Activated naive CD4-positive, alpha-beta T cell (primary cell): ENCODE measurements at places on chromosomes 5 and 9.

DNA sequence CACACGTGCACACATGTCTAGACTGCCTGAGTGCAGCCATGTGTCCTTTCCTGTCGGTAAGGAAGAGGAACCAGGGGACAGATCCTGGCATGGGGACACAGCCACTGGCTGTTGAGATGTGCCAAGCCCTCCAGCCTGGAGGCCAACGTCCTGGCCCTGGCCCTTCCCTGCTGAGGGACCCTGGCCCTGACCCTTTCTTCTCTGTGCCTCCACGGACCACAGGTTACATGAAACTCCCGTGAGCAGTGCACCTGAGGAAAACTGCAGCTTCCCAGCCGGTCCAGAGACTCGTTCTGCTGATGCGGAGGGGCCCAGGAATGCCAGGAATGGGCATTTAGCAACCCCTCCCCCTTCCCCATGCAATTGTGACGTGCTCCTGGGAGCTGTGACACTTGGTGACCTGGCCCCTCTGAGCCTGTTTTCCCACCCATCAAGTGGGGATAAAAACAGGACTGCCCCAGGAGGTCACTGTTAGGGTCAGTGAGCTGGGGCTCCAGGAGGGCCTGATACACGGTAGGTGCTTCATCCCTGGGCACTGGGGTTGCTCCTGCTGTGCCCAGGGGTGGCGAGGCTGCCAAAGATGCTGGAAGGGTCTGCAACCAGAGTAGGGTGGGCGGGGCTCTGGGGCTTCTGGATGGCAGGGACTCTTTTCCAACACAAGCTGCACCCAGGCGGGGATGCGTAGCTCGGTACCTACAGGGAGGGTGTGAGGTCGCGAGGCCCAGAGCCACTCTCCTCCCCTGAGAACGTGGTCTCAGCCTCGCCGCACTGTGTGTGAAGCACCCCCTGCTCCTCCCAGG lies 151.5 kb downstream of the C9orf50 start:
- DNase-seq = no peak

DNA sequence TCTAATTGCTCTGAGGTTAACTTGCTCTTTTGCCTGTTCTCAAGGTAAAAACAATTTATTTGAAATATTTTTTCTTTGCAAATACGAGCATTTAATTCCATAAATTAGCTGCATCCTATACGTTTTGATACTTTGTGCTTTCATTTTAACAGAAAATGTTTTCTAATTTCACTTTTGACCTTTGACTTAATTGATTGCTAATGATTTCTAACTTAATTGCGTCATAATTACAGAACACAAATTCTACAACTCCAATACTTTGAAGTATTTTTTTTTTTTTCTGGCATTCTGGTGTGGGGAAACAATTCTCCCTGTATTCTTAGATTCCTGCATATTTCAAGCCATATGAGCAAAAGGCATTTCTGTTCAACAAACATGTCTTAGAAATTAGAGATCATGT lies 134.0 kb downstream of the ISOC1 start:
- DNase-seq = no peak

- DNase-seq = no peak
Measured at GRCh38 chr5:67283988-67284487, 87.4 kb upstream of the CD180 start.

DNA sequence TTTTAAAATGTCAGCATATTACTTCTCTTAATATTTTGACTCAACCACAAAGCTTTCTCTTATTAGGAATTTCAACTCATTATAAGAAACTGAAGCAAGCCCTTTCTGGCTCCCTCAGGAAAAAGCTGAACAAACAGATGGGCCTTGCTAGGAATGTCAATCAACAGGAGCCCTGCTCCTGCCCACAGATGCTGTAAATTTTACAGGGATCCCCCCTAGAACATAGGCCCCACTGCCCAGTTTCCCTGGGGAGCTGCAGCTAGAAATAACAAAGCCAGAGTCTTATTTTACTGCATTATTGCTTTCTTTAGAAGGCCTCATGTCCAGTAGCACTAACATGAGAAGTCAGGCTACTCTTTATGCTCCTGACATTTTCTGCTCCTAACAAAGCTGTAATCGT lies 103.8 kb downstream of the PCSK1 start:
- no peak for DNase-seq

- no peak for DNase-seq
Measured at GRCh38 chr5:155332618-155333017, 319.1 kb downstream of the KIF4B start.

- no peak for DNase-seq
Measured at GRCh38 chr5:73093943-73094342, 26.4 kb upstream of the TMEM171 start.

- no peak for DNase-seq
Measured at GRCh38 chr9:93897075-93897970, 57.8 kb downstream of the BARX1 start.

- no peak for DNase-seq
Measured at GRCh38 chr5:149878371-149878770, 66.2 kb downstream of the PDE6A start.

DNA sequence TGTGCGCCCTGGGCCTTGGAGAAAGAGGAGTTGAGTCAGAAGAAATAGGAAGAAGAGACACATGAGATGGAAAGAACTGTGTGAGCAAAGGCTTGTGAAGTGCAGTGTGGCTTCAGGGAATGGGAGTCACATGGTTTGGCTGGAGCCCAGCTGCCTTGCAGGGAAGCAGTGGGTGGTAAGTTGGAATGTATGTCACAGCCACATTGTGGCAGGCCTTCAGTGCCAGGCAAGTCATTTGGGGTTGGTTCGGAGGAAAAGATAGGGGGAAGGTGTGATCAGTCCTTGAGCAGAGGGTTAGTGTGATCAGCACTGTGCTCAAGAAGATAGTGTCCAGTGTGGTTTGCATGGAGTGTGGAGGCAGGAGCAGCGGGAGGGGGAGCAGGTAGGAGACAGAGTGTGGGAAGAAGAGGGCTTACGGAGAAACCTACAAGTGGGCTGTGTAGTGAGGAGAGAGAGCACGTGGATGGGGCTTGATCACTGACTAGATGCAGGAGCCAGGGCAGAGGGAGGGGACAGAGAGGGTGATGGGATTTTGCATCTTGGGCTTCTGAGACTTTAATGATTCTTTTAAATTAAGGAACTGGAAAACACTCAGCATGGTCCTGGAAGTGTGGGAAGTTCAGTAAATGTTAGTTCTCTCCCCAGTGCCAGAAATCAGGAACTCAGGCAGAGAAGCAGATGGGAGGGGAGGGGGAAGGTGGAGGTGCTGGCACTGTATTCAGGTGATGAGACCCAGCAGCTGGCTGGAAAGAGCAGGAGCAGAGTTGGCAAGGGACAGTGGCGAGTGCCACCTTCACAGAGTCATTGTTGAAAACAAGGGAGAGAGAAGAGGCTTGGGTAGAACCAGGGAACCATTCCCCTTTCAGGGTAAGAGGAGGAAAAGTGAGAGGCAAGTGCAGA lies 46.6 kb downstream of the ARHGAP26 start:
- no peak for DNase-seq

- DNase-seq = no peak
Measured at GRCh38 chr5:137599457-137599856, 100.3 kb upstream of the SPOCK1 start.

- DNase-seq = no peak
Measured at GRCh38 chr9:110180511-110181434, 27.2 kb downstream of the C9orf152 start.

DNA sequence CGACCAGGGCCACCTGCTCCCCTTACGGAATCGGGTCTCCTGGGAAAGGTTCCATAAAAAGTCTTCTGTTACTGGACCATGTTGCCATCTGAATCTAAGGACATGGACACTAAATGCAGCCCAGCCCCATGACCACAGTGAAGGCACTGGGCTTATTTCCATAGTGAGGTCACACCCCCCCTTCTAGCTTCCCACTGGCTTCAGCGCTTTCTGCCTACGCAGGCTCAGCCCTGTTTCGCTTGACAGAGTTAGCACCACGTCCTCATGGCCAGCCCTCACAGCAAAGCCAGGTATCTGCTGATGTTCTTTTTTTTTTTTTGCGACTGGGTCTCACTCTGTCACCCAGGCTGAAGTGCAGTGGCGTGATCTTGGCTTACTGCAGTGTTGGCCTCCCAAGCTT lies 14.1 kb downstream of the UCK1 start:
- no peak for DNase-seq

DNA sequence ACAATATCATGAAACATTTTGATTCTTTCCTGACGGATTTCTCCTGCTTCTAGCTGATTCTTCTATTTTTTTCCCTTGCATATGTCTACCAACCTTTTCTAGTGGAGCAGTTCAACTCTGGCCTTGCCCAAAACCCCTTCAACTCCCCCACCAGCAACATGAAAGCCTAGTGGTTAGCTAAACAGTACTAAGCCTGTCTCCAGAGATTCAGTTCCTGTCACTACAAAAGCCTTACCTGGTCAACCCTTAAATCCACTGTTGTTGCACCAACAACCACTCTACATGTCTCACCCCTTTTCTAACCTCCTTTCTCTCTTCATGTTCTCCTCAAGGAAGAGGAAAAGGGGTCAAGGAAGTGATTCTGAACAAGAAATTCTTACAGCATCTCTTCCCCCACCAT lies 74.8 kb upstream of the PIK3R1 start:
- no peak for DNase-seq

GRCh38 chr5:144028636-144029035 lies 141.8 kb downstream of the YIPF5 start:
- DNase-seq = no peak

GRCh38 chr5:100519075-100519474 lies 16.1 kb upstream of the FAM174A start:
- no peak for DNase-seq

- no peak for DNase-seq
Measured at GRCh38 chr9:131262327-131263032, 13.8 kb downstream of the FAM78A start.

- DNase-seq = no peak
Measured at GRCh38 chr5:61018062-61018461, 73.1 kb downstream of the NDUFAF2 start.

GRCh38 chr5:2120361-2120760 lies 237.6 kb upstream of the IRX4 start:
- no peak for DNase-seq

DNA sequence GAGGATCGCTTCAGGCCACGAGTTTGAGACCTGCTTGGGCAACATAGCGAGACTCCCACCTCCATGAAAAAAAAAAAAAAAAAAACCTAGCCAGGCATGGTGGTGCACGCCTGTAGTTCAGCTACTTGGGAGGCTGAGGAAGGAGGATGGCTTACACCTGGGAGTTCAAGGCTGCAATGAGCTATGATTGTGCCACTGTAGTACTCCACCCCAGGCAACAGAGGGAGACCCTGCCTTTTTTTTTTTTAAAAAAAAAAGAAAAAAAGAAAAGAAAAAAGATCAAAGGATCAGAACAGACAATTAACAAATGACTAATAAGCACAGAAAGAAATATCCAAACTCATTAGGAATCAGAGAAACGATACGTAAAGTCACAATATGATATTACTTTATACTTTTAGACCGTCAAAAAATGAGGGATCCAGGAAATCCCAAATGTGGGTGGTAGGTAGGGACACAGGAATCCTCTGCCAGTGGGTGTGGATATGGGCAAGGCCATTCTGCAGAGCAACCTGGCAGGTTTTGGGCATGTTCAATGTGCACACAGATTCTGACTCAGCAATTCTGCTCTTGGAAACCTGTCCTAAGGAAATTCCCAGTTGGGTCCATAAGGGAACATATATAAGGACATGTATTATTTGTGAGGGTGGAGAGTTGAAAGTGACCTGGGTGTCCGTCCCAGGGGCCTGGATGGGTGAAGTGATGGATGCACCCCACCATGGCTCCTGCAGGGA lies 144.7 kb upstream of the TBC1D2 start:
- no peak for DNase-seq

DNA sequence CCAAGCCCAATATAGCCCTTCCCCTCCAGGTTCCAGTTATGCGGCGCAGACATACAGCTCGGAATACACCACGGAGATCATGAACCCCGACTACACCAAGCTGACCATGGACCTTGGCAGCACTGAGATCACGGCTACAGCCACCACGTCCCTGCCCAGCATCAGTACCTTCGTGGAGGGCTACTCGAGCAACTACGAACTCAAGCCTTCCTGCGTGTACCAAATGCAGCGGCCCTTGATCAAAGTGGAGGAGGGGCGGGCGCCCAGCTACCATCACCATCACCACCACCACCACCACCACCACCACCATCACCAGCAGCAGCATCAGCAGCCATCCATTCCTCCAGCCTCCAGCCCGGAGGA lies 6.3 kb downstream of the NR4A3 start:
- no peak for DNase-seq

DNA sequence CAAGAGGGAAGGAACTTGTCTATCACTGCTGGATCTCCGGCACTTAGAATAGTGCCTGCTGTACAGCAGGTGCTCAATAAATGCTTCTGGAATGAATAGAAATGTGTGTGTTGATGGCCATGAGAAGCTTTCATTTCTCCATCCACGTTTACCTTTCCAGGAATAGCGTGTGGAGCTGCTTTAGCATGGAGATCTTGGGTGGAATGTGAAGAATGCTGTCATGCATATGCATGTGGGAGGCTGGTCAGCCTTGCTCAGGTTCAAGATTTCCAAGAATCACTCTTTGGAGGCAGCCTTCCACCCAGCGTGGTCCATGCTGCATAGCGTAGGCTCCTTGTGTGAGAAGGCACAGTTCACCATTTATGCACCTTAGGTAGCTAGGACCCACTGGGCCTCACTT lies 19.2 kb downstream of the COL15A1 start:
- DNase-seq = no peak

GRCh38 chr9:36450110-36450732 lies 50.2 kb upstream of the RNF38 start:
- no peak for DNase-seq

GRCh38 chr9:128969491-128969890 lies 22.0 kb downstream of the NUP188 start:
- no peak for DNase-seq

DNA sequence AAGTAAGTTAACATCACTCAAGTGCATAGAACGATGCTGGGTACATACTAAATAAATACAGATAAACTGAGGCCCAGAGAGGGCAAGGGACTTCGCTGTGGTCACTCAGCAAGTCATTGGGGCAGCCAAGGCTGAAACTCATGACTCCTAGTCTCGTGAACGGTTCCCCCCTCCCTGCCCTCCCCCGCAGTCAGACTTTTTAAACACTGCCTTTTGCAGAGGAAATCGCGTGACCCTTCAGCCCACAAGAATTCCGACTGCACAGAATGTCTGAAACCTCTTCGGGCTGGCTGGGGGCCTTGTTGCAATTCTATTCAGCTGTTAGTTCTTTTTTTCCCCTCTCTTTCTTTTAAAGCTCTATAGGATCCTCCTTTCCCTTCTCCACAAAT lies 28.1 kb downstream of the NEK6 start:
- no peak for DNase-seq

DNA sequence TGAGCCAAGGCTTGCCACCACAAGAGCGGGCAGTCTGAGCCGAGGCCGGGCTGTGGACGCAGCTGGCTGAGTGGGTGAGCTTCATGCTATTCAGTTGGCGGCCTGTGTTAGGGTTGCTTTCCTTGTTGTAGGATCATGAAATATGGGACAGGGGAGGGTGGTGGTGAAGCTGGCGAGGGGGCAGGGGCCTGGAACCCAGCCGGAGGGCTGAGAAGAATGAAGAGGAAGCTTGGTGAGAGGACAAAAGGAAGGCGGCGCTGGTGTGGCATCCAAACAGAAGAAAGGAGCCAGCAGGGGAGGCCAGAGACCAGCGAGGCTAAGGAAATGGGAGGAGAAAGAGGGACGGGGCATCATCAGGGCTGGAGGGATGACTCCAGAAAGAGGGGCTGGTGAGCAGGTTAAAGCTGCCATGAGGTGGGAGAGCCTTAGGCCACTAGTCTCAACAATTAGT lies 18.3 kb downstream of the RALGPS1 start:
- DNase-seq = no peak

- DNase-seq = no peak
Measured at GRCh38 chr5:5800801-5801761, 378.6 kb downstream of the ICE1 start.
